ENCODE measurements at places on chromosomes 1 and 21.

DNA sequence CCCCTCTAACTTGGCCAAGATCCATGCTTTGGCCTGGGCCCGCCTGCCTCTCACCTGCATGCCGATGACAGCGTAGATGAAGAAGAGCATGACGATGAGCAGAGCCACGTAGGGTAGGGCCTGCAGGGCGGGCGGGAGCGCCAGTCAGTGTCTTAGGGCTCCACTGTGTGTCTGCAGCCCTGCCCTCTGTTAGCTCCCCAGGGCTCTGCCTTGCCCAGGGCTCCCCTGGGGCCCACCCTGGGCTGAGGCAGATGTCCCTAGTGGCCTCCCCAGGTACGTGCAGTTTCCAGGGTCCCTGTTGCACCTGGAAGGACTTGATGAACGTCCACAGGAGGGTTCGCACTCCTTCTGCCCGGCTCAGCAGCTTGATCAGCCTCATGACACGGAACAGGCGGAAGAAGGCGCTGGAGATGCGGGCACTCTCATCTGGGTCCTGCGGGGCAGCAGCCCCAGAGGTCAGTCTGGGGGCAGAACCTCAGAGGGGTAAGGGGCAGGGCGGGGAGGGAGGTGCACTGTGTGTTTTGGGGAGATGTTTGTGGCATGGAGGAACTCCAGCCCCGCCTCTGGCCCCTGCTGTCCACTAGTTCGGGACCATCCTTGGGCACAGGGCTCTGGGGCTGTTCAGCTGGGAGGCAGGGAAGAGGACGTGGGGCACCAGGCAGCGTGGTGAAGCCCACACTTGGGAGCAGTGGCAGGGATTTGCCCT is 29.8 kb upstream of the KIF21B start:
- peaks cover 22% of the 10 kb centered on the region for H3K4me1 ChIP-seq
- no peak overlapping the region for H3K27ac ChIP-seq

DNA sequence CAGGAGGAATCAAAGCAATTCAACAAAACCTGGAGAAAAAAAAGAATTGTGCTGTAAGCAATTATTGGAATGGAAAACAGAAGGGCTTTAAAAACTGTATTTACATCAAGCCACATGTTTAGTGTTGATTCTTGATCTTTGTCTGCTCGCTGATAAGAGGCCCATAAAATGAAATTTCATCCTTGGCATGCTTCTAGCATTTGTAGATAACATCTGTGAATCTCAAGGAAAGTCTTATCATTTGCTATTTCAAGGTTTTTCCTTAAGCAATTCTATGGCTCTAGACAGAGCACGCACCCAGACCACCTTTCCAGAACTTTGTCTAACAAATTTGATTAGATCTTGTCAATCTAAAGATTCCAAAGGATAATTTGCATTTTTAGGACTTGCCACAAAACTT is 181.0 kb upstream of the FGGY start:
- peaks cover 2% of the 10 kb centered on the region for H3K27me3 ChIP-seq
- H3K4me1 ChIP-seq, result peaks cover 11% of the 10 kb centered on the region
- no peak for DNase-seq
- H3K36me3 ChIP-seq, result no peaks in the 10 kb centered on the region
- H3K4me3 ChIP-seq, result no peak overlapping the region

GRCh38 chr1:118147522-118147921 is 37.5 kb downstream of the SPAG17 start:
- no peaks in the 10 kb centered on the region for H3K4me1 ChIP-seq
- H3K27me3 ChIP-seq, result peaks cover 5% of the 10 kb centered on the region
- H3K4me3 ChIP-seq, result no peak overlapping the region
- no peaks in the 10 kb centered on the region for H3K36me3 ChIP-seq

- H3K4me3 ChIP-seq, result no peak overlapping the region
- no peak for DNase-seq
- H3K27me3 ChIP-seq, result no peaks in the 10 kb centered on the region
- no peak overlapping the region for H3K27ac ChIP-seq
- H3K4me1 ChIP-seq, result no peaks in the 10 kb centered on the region
- H3K36me3 ChIP-seq, result no peaks in the 10 kb centered on the region
Measured at GRCh38 chr21:16678429-16679160, 834.2 kb upstream of the CXADR start.

GRCh38 chr1:172697534-172698002 is 38.7 kb downstream of the FASLG start:
- no peak for DNase-seq
- H3K27me3 ChIP-seq, result no peaks in the 10 kb centered on the region
- peak overlapping the region; percentile 98 for H3K27ac ChIP-seq
- H3K4me1 ChIP-seq, result no peaks in the 10 kb centered on the region
- H3K4me3 ChIP-seq, result peak overlapping the region; percentile 73

- H3K4me1 ChIP-seq, result peaks cover 30% of the 10 kb centered on the region
- H3K4me3 ChIP-seq, result no peak overlapping the region
- peaks cover 4% of the 10 kb centered on the region for H3K36me3 ChIP-seq
- H3K27ac ChIP-seq, result no peak overlapping the region
Measured at GRCh38 chr1:183907070-183907469, 102.2 kb downstream of the RGL1 start.

GRCh38 chr1:169624912-169625311 is 5.0 kb downstream of the SELP start:
- peaks cover 3% of the 10 kb centered on the region for H3K36me3 ChIP-seq
- peak overlapping the region; percentile 35 for H3K4me3 ChIP-seq
- peaks cover 68% of the 10 kb centered on the region for H3K4me1 ChIP-seq
- no peak for DNase-seq

GRCh38 chr1:170225781-170226530 is 80.2 kb downstream of the NTMT2 start:
- DNase-seq, result no peak
- H3K36me3 ChIP-seq, result no peaks in the 10 kb centered on the region
- no peak overlapping the region for H3K4me3 ChIP-seq
- H3K27ac ChIP-seq, result no peak overlapping the region
- H3K27me3 ChIP-seq, result peaks cover 7% of the 10 kb centered on the region

- H3K4me3 ChIP-seq, result no peak overlapping the region
- no peak overlapping the region for H3K27ac ChIP-seq
- H3K27me3 ChIP-seq, result peaks cover 3% of the 10 kb centered on the region
Measured at GRCh38 chr1:48611841-48612240, 139.8 kb upstream of the SPATA6 start.

GRCh38 chr1:109603229-109603628 is 16.2 kb downstream of the GNAT2 start:
- no peak overlapping the region for H3K4me3 ChIP-seq
- H3K4me1 ChIP-seq, result peaks cover 7% of the 10 kb centered on the region
- DNase-seq, result no peak
- no peak overlapping the region for H3K27ac ChIP-seq
- peaks cover 2% of the 10 kb centered on the region for H3K36me3 ChIP-seq
- H3K27me3 ChIP-seq, result no peaks in the 10 kb centered on the region

DNA sequence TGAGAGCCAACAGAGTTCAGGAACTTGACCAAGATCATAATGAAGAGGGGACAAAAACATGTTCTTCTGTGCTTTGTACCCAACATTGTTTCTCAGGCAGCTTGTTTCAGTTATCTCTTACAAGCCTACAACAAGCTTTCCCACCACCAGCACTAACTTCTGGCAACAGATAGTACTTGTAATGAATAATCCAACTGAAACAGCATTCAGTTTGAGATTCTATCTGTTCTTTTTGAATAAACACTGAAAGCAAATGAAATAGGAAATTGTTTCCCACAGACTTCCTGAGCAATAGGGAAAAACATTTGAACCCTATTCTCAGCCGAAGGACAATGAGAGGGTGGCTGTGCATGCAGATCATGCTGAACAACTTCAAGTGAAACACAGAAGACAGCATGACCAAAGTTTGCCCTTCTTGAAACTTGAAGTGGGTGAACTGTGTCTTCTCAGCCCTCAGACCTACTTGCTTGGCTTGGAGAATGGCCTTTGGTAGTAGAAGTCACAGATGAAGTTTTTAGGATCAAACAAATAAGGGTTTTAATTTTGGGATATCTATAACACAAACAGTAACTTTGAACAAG is 11.2 kb upstream of the HOOK1 start:
- no peak overlapping the region for H3K4me3 ChIP-seq
- no peaks in the 10 kb centered on the region for H3K36me3 ChIP-seq
- no peak overlapping the region for H3K27ac ChIP-seq

GRCh38 chr1:14713077-14713476 is 114.6 kb downstream of the KAZN start:
- peaks cover 2% of the 10 kb centered on the region for H3K27me3 ChIP-seq
- no peak overlapping the region for H3K27ac ChIP-seq
- no peak overlapping the region for H3K4me3 ChIP-seq
- no peaks in the 10 kb centered on the region for H3K4me1 ChIP-seq

GRCh38 chr21:25370311-25370744 is 237.0 kb downstream of the MRPL39 start:
- H3K27ac ChIP-seq, result no peak overlapping the region
- no peak overlapping the region for H3K4me3 ChIP-seq
- no peaks in the 10 kb centered on the region for H3K36me3 ChIP-seq
- H3K4me1 ChIP-seq, result peaks cover 5% of the 10 kb centered on the region
- peaks cover 13% of the 10 kb centered on the region for H3K27me3 ChIP-seq

- no peak overlapping the region for H3K27ac ChIP-seq
- H3K36me3 ChIP-seq, result no peaks in the 10 kb centered on the region
- no peak overlapping the region for H3K4me3 ChIP-seq
- H3K4me1 ChIP-seq, result no peaks in the 10 kb centered on the region
- DNase-seq, result no peak
- peaks cover 4% of the 10 kb centered on the region for H3K27me3 ChIP-seq
Measured at GRCh38 chr1:159663552-159663951, 50.8 kb downstream of the CRP start.

DNA sequence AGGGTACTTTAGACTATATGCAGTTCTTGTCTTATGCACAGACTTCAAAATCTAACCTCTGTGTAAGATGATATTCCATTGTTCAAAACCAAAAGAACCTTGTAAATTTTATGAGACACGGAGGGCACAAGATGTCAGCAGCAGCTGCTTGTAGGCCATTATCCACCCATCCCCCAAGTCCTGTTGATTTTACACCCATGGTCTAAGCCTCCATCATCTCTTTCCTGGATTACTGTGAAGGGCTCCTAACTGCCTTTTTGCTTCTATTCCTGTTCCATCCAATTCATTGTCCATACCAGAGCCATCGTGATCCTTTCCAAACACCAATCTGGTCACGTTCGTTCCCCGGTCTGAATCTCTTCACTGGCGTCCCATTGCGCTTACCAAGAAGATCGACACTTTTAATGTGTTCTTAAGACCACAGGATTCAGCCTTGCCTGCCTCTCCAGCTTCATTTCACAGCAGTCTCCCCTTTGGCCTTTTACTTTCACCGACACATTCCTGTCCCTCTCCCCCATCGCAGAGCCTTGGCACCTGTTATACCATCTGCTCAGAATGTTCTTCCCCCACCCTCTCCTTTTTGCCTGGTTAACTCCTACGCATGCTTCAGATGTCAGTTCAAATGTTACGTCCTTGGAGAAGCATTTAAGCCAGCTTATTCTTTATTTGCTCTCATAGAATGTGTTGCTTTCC is 107.3 kb upstream of the POU3F1 start:
- peaks cover 24% of the 10 kb centered on the region for H3K27me3 ChIP-seq
- no peak overlapping the region for H3K4me3 ChIP-seq
- H3K4me1 ChIP-seq, result no peaks in the 10 kb centered on the region
- H3K27ac ChIP-seq, result no peak overlapping the region

Measured in activated naive CD8-positive, alpha-beta T cell treated with anti-CD3 and anti-CD28 coated beads, Interleukin-2, amount 50 U/mL, for 24 hours (primary cell).